Stimulated activated CD8-positive, alpha-beta memory T cell treated with anti-CD3 and anti-CD28 coated beads, Interleukin-7, amount 100 ng/mL, for 24 hours (primary cell): ENCODE measurements at places on chromosomes 4 and X.

- DNase-seq: no peak
Measured at GRCh38 chrX:13688384-13688957, 457 bp upstream of the RAB9A start.

GRCh38 chr4:181224852-181225251, 1018.4 kb upstream of the TENM3 start:
- DNase-seq: no peak

DNA sequence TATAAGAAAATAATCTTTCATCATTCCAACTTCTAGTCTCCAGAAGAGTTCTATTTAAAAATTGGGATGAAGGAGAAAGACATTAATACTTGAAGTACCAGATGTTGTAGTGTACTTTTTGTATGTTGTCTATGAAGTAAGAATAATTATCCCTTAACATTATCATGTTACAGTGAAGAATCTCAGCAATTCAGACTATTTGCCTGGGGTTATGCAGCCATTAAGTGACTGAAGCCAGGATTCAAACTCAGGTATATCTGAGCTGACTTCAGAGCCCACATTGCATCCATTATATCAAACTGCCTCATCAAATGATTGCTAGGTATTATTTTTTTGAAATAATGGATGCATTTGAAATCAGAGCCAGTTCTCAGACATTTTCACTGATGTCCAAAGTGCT, 76.1 kb upstream of the FHDC1 start:
- no peak for DNase-seq

GRCh38 chrX:105314458-105314857, 94.0 kb upstream of the TEX13A start:
- DNase-seq: no peak

DNA sequence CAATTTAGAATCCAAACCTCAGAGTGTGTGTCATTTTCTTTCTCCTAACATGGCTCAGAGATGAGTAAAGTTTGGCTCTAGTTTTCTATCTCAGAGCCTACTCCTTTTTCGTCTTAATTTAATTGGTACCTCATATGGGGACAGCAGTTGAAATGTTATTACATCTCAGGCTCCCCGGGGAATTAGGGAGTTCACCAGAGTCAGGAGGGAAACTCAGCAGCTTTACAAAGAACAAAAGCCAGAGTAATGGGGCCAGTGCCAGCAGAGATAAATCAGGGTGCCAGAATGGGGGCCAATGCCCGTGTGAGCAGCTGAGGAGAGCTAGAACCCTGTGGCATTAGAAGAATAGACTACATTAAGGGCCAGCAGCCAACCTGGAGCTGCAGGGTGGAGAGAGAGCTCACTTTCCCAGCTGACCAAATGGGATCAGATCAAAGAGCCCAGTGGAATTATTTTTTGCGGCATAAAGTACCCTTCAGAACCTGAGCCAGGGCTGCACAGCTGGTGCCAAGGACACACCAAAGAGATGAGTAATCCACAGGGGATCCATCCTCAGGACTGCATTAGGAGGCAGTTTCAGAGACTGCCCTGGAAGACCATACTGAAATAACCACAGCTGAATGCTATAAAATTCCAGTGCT, 207.1 kb upstream of the DKK2 start:
- no peak for DNase-seq

- DNase-seq: no peak
Measured at GRCh38 chrX:9927698-9928482, 39.3 kb upstream of the CLDN34 start.

GRCh38 chr4:101288365-101289145, 58.8 kb downstream of the PPP3CA start:
- no peak for DNase-seq

DNA sequence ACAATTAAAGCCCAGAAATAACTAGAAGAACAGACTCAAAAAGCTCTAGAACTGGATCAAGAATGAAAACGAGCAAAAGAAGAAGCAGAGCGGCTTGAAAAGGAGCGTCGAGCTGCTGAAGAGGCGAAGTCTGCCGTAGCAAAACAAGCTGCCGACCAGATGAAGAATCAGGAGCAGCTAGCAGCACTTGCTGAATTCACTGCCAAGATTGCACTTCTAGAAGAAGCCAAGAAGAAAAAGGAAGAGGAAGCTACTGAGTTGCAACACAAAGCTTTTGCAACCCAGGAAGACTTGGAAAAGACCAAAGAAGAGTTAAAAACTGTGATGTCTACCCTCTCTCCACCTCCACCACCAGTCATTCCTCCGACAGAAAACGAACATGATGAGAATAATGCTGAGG, 56.1 kb upstream of the PPP4R3C start:
- DNase-seq: no peak

DNA sequence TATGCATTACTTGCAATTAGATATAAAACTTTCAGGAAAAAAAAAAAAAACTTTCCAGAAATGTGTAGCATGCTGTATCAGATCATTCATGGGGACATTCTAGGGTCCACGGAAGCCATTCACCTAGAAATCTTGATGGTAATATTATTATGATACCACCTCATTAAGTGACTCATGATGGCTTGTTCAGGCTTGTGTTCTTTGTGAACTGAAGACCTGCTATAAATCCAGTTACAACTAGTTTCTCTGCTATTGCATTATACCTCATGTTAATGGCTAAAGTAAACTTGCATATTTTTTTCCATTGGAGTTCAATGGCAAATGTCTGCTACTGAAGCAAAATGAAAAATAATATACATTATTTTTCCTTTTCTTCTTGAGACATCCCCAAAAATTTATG, 35.3 kb upstream of the PTPN13 start:
- DNase-seq: no peak

- no peak for DNase-seq
Measured at GRCh38 chr4:177290780-177291179, 18.9 kb upstream of the NEIL3 start.

GRCh38 chrX:43949669-43950068, 23.5 kb downstream of the NDP start:
- no peak for DNase-seq

DNA sequence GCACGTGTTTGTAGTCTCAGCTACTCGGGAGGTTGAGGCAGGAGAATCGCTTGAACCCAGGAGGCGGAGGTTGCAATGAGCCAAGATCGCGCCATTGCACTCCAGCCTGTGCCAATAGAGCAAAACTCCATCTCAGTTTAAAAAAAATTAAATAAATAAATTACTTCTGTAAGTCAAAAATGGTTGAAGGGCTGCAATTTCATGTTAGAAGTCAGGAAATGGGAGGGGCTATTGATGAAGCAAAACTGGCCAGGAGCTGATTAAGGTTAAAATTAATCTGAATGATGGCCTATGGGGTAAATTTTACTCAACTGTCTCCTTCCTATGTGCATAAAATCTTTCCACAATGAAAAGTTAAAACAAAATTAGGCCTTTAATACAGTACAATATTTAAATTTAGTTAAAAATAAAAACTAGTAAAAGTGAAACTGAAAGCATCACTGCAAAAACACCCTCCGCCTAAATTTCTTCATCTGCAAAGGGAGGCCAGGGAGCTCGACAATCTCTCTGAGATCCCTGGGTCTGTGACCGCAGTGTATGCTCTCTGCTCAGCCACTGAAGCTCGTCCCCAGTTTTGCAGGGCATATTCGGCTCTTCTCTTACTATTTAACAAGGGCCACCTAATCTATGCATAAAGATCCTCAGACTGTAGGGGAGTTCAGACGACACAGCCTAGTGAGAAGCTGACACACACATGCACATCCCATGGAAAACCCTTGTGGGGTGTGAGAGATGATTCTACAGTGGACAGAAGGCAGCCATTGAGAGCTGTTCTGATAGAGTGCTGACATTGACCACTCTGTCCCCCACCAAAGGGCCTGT, 57.2 kb downstream of the IRF2 start:
- DNase-seq: no peak

DNA sequence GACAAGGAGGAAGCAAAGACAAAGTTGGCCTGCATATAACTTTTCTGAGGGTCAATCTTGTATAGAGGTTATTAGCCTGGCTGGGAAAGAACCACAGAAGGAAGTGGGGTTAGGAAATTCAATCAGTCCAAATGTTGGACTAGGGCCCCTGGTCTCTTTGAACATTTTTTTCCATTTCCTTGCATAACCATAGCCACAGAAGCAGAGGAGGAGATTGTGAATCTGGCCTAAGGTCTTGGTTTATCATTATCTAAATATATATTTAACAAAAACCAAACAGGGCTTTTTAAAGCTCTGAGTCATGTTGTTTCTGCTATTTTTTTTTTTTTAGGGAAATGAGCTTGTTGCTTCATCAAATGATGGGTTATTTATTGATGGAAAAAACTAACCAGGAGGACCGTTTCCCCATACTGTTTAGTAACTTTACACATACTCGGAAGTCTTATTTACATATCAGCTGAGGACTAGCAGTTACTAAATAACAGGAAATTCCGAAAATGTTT, 97.7 kb upstream of the ACSL4 start:
- DNase-seq: no peak

DNA sequence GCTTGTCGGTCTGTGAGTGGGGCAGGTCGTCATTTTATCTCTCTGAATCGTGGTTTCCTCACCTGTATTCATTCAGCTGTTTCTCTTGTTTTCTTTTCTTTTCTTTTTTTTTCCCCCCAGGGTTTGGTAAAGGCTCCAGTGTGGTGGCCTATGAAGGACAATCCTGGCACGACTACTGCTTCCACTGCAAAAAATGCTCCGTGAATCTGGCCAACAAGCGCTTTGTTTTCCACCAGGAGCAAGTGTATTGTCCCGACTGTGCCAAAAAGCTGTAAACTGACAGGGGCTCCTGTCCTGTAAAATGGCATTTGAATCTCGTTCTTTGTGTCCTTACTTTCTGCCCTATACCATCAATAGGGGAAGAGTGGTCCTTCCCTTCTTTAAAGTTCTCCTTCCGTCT, 41.4 kb downstream of the MAP7D3 start:
- DNase-seq: no peak

DNA sequence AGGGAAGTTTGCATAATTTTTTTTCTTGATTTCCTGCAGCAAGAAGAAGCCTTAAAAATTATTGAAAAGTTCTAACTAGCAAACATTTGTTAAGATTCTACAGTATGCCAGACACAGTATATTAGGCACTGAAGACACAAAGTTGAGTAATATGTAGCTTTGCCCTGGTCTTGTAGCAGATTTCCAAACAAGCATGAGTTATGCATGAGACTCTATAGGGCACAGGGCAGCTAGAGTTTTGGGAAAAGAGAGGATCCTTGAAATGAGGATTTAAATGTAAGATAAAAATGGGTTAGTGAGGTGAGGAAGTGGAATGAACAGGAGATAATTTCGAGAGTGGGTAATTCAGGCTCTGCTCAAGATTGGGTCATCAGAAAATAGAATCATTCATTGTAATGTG, 8.6 kb upstream of the GPRIN3 start:
- DNase-seq: no peak

DNA sequence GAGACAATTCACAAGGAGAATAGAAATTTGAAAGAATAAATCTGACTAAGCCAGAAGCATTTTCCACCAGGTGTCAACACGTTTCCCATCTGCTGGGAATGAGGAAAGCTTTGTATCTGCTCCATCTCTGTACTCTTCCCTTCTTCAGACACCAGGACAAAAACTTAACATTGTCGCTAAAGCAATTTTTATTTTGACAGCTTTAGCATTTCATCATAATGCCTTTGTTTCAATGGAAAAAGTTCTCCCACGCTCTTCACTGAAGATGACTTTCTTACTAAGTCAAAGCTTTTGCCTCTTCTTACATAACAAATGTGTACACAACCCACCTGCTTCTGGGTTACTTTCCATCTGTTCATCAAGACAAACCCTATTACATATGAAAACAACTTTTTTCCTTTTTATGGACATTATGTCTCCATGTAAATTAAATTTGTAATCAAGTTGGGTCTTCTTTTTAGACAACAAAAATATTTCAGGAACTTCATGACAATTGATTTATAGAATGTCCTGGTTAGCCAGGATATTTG, 141.7 kb upstream of the GUCY1A1 start:
- no peak for DNase-seq
